ENCODE measurements at places on chromosomes 7 and 10.

DNA sequence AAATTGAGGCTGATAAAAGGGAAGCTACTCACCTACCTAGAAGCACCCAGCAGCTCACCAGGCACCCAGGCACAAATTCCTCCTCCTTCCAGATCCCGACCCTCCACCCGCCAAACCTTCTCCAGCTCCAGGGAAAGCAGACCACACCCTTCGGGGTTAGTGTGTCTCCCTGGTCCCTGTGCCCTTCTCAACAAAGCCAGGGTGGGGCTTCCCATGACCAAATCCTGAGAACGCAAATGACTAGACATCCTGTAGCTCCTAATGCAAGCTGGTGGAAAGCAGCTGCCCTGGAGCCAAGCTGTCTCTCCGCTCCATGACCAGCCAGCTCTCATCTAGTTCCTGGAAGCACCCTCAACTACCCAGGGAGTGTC lies 4.4 kb downstream of the TBX20 start:
- DNase-seq: no peak

GRCh38 chr10:24209946-24210491 lies 1.1 kb downstream of the KIAA1217 start:
- no peak for DNase-seq

DNA sequence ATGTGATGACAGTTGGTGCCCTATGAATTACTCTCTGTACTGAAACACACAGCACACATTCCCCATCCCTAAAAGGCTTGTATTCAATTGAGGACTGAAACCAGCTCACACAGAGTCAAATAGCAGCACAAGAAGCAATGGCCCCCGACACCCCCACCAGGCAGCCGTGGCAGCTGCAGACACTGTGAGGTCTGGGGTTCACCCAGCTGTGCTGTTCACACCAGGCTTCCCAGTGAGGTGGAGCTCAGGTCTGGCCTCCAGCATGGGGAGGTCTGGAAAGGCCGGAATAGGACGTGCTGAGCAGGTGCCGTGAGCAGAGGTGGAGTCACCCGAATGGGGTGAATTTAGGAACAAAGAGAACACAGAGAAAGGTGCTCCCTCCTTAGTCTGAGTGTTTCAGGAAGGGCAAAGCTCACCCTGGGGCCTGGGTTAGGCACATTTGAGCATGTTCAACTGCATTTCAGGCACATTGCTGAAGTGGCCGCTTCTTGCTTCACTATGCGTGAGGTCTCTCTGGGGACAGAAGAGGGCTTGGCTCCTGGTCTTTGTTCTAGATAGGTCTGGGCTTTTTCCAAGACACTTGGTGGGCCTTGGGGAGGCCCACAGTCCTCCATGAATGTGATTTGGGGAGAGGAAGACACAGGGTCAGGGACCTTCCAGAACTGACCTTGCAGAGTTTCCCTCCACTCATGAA lies 41.1 kb downstream of the C10orf120 start:
- no peak for DNase-seq

GRCh38 chr7:135390829-135391228 lies 119.1 kb downstream of the CNOT4 start:
- DNase-seq: peak; percentile 15

DNA sequence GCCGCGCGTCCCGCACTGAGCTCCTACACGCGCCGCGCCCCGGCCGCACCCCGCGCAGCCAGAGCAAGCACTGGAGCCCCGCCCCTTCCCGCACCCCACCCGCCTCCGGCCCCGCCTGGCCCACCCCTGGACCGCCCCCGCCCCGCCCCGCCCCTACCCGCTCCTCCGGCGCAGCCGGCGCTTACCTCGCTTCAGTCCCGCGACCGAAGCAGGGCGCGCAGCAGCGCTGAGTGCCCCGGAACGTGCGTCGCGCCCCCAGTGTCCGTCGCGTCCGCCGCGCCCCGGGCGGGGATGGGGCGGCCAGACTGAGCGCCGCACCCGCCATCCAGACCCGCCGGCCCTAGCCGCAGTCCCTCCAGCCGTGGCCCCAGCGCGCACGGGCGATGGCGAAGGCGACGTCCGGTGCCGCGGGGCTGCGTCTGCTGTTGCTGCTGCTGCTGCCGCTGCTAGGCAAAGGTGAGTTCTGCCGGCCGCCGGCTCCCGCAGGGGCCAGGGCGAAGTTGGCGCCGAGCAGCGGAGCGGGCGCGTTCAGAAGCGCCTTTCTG lies at the start of gene RET:
Gene RET (plus strand): TSS at position 194 of the 545 bp plus-strand sequence. CDS start 190 bp downstream, at position 384.
- no peak for DNase-seq

All from NCI-H1417 (cell line).